Effector memory CD8-positive, alpha-beta T cell (primary cell): ENCODE measurements at places on chromosomes 5 and 9.

GRCh38 chr9:33923998-33924701, 107.2 kb downstream of the UBE2R2 start:
- DNase-seq: no peak

DNA sequence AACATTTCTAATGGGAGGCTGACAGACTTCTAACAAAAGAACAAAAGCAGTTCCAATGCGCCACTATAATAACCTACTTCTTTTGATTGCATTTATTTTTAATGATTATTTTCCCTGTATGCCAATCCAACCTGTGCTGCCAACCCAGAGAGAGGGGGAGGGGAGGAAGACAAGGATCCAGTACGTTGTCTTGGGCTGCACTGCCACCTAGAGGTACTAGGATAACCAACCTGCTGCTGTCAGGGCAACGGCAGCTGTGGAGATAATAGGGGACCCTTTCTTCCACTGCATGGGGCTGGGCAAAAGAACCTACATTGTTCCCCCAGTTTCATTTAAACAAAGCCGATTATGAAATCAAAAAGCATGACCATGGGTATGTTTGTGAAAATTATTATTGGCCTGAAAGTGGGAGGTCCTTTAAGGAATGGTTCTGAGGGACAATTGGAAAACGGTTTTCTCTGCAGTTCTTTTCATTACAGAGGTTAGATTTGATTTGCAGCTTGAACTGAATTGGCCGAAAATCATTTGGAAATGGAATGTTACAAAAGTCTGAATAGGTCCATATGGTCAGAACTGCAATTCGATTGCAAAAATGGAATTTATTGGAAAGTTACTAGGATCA, 101.3 kb downstream of the RASEF start:
- no peak for DNase-seq

DNA sequence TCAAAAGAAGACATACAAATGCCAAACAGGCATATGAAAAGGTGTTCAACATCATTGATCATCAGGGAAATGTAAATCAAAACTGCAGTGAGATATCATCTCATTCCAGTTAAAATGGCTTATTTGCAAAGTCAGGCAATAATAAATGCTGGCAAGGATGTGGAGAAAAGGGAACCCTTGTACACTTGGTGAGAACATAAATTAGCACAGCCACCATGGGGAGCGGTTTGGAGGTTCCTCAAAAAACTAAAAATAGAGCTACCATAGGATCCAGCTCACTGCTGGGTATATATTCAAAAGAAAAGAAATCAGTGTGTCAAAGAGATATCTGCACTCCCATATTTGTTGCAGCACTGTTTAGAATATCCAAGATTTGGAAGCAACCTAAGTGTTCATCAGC, 50.3 kb downstream of the AP3S1 start:
- no peak for DNase-seq

GRCh38 chr9:36193023-36193422, 2.3 kb downstream of the CLTA start:
- DNase-seq: no peak

DNA sequence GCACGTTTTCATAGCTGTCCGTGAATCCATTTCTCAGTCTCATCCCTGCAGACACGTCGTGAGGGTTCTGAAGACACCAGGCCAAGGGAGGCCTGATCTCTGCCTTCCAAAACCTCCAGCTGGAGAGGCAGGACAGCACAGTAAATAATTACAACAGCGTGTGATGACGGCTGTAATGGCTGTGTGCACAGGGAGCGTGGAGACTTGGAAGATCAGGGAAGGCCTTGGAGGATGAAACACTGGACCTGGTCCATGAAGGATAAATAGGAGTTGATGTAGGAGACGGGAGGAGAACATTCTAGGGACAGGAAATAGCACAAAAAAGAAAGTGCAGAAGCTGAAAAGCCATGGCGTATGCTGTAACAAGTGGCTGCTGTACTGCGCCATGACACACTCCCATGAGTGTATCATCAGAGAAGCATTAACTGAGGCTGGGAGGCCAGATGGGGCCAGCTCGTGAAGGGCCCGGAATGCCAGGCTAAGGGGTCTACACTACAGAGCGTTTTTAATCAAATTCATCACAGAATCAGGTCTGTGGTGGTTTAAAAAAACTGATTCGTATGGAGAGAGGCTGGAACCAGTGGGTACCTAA, 97.2 kb downstream of the CRB2 start:
- no peak for DNase-seq

DNA sequence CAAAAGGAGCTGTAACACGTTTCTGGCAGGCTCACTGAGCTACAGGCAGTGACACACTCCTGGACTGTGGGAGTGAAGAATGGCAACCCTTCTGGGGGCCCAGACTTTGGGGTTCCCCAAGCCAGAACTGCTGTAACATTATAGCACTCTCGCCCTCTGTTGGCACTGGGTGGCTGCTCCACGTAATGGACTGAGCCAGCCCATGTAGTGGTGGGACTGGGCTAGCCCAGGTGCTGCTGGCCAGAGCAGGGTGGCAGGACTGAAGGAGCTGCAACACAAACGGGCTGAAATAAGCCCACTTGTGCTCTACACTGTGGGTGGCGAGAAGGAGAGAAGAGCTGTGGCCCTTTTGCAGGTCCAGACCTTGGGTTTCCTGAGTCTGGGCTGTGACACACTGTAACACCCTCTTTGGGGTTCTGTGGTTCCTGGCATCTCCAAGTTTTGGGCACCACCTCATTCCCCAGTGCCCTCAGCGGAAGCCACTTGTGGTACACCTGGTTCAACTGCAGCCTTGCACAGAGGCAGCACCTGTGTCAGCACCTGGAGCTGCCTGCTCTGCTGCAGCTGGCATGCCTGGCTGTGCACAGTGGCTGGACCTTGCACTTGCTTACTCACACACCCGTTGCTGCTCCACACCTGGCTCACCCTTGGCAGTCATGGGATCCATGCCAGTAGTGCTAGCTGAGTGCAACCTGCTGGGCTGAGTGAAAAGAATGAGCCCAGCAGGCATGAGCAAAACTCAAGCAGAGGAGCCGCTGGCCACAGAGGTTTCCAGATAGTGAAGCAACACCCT, 95.0 kb upstream of the PRR16 start:
- DNase-seq: no peak

- DNase-seq: no peak
Measured at GRCh38 chr9:113375057-113376023, 1.4 kb downstream of the HDHD3 start.

GRCh38 chr9:106284296-106284695, 578.7 kb upstream of the ZNF462 start:
- DNase-seq: no peak

DNA sequence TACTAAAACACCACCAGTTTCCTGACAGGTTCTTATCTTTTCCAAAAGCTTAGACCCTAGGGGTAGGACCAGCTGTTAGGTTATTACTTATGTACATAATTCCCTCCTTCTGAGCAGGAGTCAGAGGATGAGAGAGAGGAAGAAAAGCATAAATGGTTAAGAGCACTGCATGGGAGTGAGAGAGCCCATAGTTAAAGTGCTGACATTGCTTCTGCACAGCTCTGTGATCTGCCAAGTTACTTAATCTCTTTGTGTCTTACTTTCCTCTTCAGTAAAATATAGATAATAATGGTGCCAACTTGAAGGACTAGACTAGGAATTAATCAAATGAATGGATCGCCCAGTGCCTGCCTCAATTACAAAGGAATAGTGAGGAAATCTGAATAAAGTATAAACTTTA, 66.4 kb downstream of the NRG2 start:
- DNase-seq: no peak

- DNase-seq: no peak
Measured at GRCh38 chr5:111163000-111163399, 61.2 kb upstream of the CAMK4 start.

DNA sequence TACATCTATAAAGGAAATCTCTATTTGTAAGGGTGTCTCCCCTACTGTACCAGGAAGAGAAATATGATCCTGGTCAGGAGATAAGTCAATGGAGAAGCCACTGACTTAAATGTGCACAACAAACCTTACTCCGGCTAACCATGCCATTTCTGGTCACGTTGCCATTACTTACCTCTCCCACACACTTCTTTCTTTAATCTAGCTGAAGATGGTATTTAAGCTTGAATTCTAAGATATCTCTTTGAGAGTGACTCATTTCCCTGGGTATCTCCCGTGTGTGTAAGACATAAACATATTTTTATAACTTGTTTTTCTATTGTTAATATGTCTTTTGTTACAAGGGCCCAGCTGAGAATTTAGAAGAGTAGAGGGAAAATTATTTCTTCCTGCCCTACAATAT, 296.6 kb downstream of the SEMA5A start:
- DNase-seq: no peak

DNA sequence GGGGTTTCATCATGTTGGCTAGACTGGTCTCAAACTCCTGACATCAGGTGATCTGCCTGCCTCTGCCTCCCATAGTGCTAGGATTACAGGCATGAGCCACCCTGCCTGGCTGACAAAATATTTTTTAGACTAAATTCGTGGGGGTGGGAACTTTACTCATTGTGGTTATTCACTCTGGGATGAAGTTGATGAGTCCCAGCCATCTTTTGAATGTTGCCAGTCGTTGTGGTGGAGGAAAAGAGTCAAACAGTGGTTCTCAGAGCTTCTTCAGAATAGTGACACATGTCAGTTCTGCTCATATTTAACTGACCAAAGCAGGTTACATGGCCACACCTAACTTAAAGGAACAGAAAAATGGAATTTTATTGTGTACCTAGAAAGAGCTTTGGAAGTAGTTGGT, 6.9 kb downstream of the SREK1 start:
- DNase-seq: no peak

GRCh38 chr9:129280623-129281271, 102.7 kb upstream of the IER5L start:
- no peak for DNase-seq

DNA sequence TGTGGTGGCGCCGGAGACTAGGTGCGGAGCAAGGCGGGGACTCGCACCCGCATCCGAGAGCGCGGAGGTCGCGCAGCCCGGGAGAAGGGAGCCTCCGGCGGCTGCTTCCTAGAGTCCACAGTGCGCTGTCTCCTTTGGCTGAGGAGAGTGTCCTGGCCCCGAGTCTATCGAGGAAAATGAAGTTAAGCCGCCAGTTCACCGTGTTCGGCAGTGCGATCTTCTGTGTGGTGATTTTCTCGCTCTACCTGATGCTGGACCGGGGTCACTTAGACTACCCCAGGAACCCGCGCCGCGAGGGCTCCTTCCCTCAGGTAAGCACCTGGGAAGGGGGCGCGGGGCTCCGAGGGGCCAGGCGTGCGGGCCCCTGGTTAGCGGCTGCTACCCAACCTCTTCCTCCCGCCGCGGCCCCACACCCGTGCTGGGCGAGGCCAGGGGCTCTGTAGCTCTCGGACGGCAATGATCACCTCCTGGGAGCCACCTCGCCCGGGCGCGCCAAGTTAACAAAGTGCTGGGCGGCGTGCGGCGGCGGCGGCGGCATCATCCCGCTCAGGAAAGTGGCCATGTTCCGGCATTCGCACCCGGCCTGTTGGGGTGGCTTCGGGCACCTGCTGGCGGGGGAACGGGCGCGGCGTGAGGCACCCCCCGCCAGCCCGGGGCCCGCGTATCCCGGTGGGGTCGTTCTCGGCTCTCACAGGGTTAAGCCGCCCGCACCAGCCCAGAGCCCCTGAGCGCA, 681 bp downstream of the MAN2A1 start:
- peak; percentile 27 for DNase-seq

DNA sequence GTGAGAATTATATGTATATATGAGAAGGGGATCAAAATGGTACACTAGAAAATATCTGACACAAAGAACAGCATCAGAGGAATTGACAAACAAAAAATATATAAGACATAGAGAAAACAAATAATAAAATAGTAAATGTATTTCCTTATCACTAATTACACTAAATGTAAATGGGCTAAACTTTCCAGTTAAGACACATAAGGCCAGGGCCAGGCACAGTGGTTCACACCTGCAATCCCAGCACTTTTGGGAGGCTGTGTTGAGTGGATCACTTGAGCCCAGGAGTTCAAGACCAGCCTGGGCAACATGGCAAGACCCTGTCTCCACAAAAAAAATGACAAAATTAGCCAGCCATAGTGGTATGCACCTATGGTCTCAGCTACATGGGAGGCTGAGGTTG, 8.5 kb downstream of the FBXL17 start:
- no peak for DNase-seq

GRCh38 chr5:598564-598890, 13.6 kb upstream of the CEP72 start:
- no peak for DNase-seq

- no peak for DNase-seq
Measured at GRCh38 chr5:156685481-156685880, 164.6 kb upstream of the PPP1R2B start.

DNA sequence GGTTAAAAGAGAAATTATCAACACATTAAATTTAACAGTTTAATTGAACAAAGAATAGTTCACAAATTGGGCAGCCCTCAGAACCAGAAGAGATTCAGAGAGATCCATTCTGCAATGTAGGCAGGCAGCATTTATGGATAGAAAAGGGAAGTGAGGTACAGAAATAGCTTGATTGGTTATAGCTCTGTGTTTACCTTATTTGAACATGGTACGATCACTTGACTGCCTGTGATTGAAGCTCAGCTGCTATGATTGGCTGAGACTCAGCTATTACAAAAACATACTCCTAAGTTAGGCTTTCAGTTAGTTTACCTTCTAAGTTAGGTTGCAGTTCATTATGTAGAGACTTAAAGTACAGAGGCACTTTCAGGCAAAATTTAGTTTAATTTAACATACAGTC, 7.3 kb downstream of the CNTRL start:
- DNase-seq: no peak

DNA sequence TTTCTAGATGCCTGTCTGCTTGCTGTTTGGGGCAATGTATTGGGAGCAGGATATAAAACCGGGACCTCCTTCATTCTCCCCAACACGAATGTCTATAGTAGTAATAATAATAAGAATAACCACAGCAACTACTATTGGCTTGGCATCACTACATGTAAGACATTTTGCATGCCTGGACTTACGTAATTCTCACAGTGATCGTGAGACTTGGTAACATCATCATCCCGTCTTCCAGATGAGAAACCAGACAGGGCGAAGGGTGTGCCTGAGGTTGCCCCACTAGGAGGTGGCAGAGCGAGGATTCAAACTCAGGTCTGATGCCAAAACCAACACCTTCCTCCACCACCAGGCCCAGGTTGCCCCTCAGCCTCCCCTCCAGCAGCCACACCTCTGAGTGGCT, 185.1 kb downstream of the RGS3 start:
- no peak for DNase-seq

GRCh38 chr5:169826618-169827017, 153.7 kb downstream of the INSYN2B start:
- DNase-seq: no peak

DNA sequence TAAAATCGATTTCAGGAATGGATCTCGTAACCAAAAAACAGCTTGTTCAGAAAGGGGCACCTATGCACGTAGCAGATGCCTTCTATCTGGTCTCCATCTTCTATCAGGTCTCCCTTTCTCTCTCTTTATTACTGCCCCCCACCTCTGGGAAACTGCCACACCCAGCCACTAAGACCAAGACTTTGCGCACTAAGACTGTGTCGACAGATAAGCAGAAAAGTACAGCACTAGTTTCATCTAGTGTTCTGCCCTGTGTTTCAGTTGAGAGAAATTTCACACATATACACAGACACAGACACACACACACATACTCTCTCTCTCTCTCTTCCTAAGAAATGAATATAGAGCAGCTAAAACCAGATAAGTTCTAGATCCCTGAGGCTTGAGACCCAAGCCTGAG, 210.1 kb upstream of the MAP3K1 start:
- no peak for DNase-seq

GRCh38 chr5:68219161-68219816, 3.7 kb downstream of the PIK3R1 start:
- no peak for DNase-seq

- peak; percentile 8 for DNase-seq
Measured at GRCh38 chr5:101678481-101679193, 617.4 kb downstream of the SLCO4C1 start.

- DNase-seq: no peak
Measured at GRCh38 chr9:92275541-92275940, 18.0 kb downstream of the IARS1 start.

- no peak for DNase-seq
Measured at GRCh38 chr5:173577817-173578216, 38.6 kb downstream of the BOD1 start.
